ENCODE measurements at places on chromosomes 5 and 9. TPM values are rescaled to one million over a fixed set of nuclear protein-coding genes. Genes with fewer than 3 reads are reported as not detected.
A peak's percentile ranks its signal among the peaks of the same experiment; 100 is the strongest.

RMRP gene
- 17,072 TPM for total RNA-seq

AK8 gene
- not detected for total RNA-seq

GRCh38 chr9:16333691-16334090 is 536.8 kb downstream of the BNC2 start:
- H3K27ac ChIP-seq, result no peak overlapping the region
- no peak overlapping the region for H3K4me3 ChIP-seq
- H3K36me3 ChIP-seq, result no peaks in the 10 kb centered on the region
- no peak for DNase-seq
- peaks cover 55% of the 10 kb centered on the region for H3K4me1 ChIP-seq
- H3K27me3 ChIP-seq, result no peaks in the 10 kb centered on the region

ANKRD55 gene
- not detected for total RNA-seq

ZFP37 gene
- total RNA-seq, result 10.1 TPM

- H3K4me3 ChIP-seq, result no peak overlapping the region
- no peaks in the 10 kb centered on the region for H3K27me3 ChIP-seq
- no peak overlapping the region for H3K27ac ChIP-seq
Observed at GRCh38 chr9:134838651-134839454, 41.8 kb upstream of the FCN2 start.

- no peaks in the 10 kb centered on the region for H3K36me3 ChIP-seq
- H3K27me3 ChIP-seq, result no peaks in the 10 kb centered on the region
- H3K27ac ChIP-seq, result no peak overlapping the region
- no peak for DNase-seq
- no peak overlapping the region for H3K4me3 ChIP-seq
- 0 out of 2 replicates have a peak, but pooled peaks cover 5% of the 10 kb centered on the region for H3K4me1 ChIP-seq
Observed at GRCh38 chr5:14812166-14812565, 59.4 kb downstream of the ANKH start.

GRCh38 chr9:132731230-132731629 is 61.0 kb downstream of the GTF3C4 start:
- no peaks in the 10 kb centered on the region for H3K27me3 ChIP-seq
- no peak for DNase-seq
- H3K4me3 ChIP-seq, result no peak overlapping the region
- H3K36me3 ChIP-seq, result no peaks in the 10 kb centered on the region

DNA sequence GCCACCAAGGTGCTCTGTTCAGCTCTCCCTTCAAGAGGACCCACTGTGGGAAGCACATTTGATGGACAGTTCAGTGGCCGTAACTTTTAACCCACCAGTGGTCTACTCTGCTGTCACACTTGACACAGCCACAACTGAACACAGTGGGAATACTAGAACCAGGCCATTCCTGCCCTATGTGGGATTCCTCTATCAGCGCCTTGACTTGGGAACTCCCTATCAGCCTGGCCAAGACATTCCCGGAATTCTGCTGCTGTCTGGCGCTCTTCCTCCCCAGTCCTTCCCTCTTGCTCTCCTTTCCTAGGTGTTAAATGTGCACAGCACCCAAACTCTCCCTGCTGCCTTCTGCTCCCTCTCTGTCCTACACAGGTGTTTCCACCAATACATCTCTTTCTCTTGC is 23.1 kb upstream of the SH3PXD2B start:
- no peak for DNase-seq
- no peak overlapping the region for H3K4me3 ChIP-seq
- no peaks in the 10 kb centered on the region for H3K27me3 ChIP-seq
- H3K36me3 ChIP-seq, result no peaks in the 10 kb centered on the region
- H3K4me1 ChIP-seq, result no peaks in the 10 kb centered on the region
- no peak overlapping the region for H3K27ac ChIP-seq

GRCh38 chr9:86287013-86287412 is 4.7 kb upstream of the ISCA1 start:
- H3K4me1 ChIP-seq, result peaks cover 8% of the 10 kb centered on the region
- H3K4me3 ChIP-seq, result no peak overlapping the region
- DNase-seq, result peak; percentile 37
- no peaks in the 10 kb centered on the region for H3K27me3 ChIP-seq
- H3K36me3 ChIP-seq, result peaks cover 5% of the 10 kb centered on the region

- H3K36me3 ChIP-seq, result no peaks in the 10 kb centered on the region
- no peak overlapping the region for H3K4me3 ChIP-seq
- no peaks in the 10 kb centered on the region for H3K27me3 ChIP-seq
- H3K4me1 ChIP-seq, result no peaks in the 10 kb centered on the region
- no peak overlapping the region for H3K27ac ChIP-seq
- DNase-seq, result no peak
Observed at GRCh38 chr9:114737118-114737517, 55.1 kb upstream of the TEX48 start.

C9orf50 gene
- not detected for total RNA-seq

GRCh38 chr5:159978358-159978757 is 30.6 kb upstream of the TTC1 start:
- no peak overlapping the region for H3K4me3 ChIP-seq
- no peak overlapping the region for H3K27ac ChIP-seq
- no peaks in the 10 kb centered on the region for H3K27me3 ChIP-seq

- no peaks in the 10 kb centered on the region for H3K36me3 ChIP-seq
- DNase-seq, result no peak
- H3K4me1 ChIP-seq, result no peaks in the 10 kb centered on the region
Observed at GRCh38 chr9:71634752-71635151, 133.6 kb downstream of the CEMIP2 start.

B4GALT7 gene
- total RNA-seq, result 22.3 TPM

GRCh38 chr5:125673359-125673950 is 749.8 kb upstream of the GRAMD2B start:
- no peaks in the 10 kb centered on the region for H3K27me3 ChIP-seq
- H3K27ac ChIP-seq, result no peak overlapping the region
- peaks cover 9% of the 10 kb centered on the region for H3K4me1 ChIP-seq

DNA sequence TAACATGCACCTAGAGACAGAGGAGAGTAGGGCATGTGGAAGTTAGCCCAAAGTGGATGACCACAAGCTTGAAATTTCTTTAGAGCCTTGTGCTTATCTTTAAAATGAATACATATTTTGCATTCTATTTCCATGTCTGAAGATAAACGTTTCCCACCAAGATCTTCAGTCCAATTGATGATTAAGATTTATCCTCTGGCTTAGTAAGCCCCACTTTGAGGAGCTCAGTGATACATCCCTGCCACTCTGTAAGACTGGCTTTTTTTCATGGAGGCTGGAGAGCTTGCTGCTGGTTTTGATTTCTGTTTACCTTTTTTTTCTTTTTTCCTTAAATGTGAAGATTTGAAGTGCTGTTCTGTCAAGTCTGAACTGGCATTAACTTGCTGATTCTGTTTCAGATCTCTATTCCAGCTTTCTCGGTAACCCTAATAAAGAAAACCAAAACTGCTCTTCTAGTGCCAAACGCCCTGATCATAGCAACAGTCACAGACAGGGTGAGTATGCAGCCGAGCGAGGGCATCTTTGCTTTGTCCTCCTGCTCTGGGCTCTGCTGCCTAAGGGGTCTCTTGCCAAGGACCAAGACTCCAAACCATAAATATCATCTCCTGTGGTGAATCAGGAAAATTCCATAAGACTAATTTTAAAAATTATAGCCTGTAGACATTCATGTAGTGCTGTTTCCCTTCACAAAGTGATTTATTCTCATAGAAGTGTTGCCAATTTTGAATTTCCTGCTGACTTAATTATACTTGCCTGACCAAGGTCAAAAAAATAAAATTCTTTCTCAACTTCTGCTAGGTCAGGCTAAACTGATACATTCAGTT is 54.3 kb downstream of the GRAMD2B start:
- H3K27ac ChIP-seq, result no peak overlapping the region
- H3K36me3 ChIP-seq, result peaks cover 9% of the 10 kb centered on the region
- H3K4me1 ChIP-seq, result peaks cover 4% of the 10 kb centered on the region
- no peak overlapping the region for H3K4me3 ChIP-seq
- no peaks in the 10 kb centered on the region for H3K27me3 ChIP-seq
- no peak for DNase-seq

TMCO6 gene
- total RNA-seq, result 11.1 TPM

- no peak overlapping the region for H3K4me3 ChIP-seq
- H3K27ac ChIP-seq, result no peak overlapping the region
Observed at GRCh38 chr5:2863675-2864433, 112.4 kb upstream of the IRX2 start.

AGXT2 gene
- total RNA-seq, result not detected

DNA sequence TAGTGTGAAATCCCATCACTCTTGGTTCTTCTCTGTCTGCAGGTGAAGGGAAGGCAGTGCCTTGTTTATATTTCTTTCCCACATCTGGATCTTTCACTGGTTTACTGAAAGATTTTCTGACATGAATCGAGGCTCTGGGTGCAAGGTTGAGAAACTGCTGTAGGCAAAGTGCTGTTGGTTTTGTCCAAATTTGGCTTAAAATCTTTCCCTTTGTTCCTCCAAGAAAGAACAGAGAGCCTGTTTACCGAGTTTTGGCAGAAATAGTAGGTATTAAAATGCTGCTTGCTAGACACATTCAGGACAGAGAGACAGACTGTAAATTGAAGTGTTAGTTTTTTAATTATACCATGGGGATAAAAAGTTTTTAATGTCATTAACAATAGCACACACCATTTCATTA is 21.5 kb downstream of the SKP2 start:
- DNase-seq, result no peak
- 0 out of 2 replicates have a peak, but pooled peaks cover 3% of the 10 kb centered on the region for H3K4me1 ChIP-seq
- H3K4me3 ChIP-seq, result no peak overlapping the region
- no peak overlapping the region for H3K27ac ChIP-seq
- H3K36me3 ChIP-seq, result peaks cover 100% of the 10 kb centered on the region

- no peaks in the 10 kb centered on the region for H3K36me3 ChIP-seq
- H3K4me3 ChIP-seq, result no peak overlapping the region
- no peak overlapping the region for H3K27ac ChIP-seq
- no peaks in the 10 kb centered on the region for H3K27me3 ChIP-seq
- peaks cover 29% of the 10 kb centered on the region for H3K4me1 ChIP-seq
Observed at GRCh38 chr9:79562749-79563386, 8.9 kb upstream of the TLE4 start.

DNA sequence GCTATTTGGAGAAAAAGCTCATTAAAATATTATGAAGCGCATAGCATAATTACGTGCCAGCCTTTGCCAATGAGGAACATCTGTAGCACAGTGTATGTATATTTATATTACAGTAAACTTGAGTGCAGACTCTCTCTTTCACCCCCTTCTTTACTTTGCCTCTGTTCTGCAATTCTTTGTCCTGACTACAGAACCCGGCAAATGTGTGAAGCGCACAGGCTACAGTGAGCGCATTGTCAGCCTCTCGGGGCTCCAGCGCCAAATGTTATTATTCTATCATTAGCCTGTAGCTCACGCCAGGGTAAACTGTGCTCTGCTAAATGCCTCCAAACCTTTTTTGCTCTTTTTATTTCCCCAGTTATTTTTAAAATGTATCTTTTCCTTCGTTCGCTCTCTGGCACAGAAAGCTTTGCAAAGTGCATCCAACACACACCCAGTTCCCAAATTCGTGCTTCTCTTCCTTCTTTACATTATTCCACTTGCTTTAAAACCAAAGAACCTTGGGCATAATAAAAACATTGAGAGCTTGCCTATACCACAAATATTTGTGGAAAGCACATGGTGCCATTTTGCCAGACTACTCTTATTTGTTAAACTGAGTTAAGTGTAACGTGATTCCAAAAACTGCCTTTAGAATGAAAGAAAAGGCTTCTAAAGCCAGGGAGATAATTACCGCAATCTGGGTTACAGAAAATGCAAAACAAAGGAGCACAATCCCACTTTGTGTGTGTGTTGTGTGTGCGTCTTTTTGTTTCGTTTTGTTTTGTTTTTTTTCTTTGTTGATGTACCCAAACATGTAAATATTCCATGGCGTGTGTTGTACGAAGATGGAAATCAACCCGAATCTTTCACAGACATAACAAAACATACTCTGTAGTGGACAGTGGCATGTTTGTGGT is 164.1 kb upstream of the MPDZ start:
- no peaks in the 10 kb centered on the region for H3K36me3 ChIP-seq
- peak overlapping the region; percentile 50 for H3K4me3 ChIP-seq
- peak; percentile 31 for DNase-seq
- H3K4me1 ChIP-seq, result no peaks in the 10 kb centered on the region

LCN15 gene
- total RNA-seq, result not detected

GRCh38 chr9:117682955-117683710 is 21.1 kb upstream of the TLR4 start:
- no peak overlapping the region for H3K4me3 ChIP-seq
- no peaks in the 10 kb centered on the region for H3K36me3 ChIP-seq
- DNase-seq, result no peak
- peaks cover 5% of the 10 kb centered on the region for H3K4me1 ChIP-seq

GRCh38 chr9:87063871-87064270 is 116.6 kb upstream of the GAS1 start:
- no peak overlapping the region for H3K4me3 ChIP-seq
- no peaks in the 10 kb centered on the region for H3K36me3 ChIP-seq
- H3K4me1 ChIP-seq, result no peaks in the 10 kb centered on the region
- H3K27ac ChIP-seq, result no peak overlapping the region
- H3K27me3 ChIP-seq, result no peaks in the 10 kb centered on the region

DPH7 gene
- total RNA-seq, result 27.5 TPM

FAM221B gene
- not detected for total RNA-seq

DNA sequence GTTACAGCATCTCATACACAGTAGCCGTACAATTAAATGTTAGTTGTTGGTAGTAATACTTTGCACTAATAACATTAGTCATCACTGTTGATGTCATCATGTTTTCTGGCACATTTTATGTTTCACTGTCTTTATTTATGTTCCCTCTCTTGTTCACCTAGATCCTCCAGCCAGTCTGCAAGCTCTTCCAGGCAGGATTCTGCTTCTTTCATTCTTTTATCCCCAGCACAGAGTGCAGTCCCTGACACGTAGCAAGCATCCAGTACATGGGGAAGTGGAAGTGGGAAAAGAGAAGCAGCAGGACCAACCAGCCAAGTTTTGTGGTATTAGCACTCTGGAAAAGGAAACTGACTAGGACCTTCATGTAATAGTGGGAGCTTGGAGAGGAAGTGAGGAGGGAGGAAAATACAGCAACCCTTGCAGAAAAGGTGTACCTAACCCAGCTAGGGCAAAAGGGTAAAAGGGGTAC is 89.7 kb upstream of the SLC44A1 start:
- H3K36me3 ChIP-seq, result no peaks in the 10 kb centered on the region
- H3K4me1 ChIP-seq, result no peaks in the 10 kb centered on the region
- no peak for DNase-seq
- no peak overlapping the region for H3K27ac ChIP-seq
- no peak overlapping the region for H3K4me3 ChIP-seq

DNA sequence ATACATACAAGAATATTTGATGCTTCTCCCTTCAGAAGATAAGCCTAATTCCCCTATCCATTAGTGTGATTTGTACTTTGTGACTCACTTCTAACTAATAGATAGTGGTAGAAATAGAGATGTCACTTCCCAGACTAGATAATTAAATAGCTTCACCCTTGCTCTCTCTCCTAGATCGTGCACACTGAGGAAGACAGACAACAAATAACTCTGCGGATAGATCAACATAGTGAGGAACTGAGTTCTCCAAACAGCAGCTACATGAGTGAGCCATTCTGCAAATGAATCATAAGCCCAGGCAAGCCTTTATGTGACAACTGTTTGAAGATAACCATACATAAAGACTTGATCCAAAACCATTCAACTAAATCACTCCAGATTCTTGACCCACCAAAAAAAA is 1083.4 kb upstream of the C9orf72 start:
- no peak overlapping the region for H3K4me3 ChIP-seq
- no peak overlapping the region for H3K27ac ChIP-seq

RASGRF2 gene
- 6.9 TPM for total RNA-seq

Measured in SJCRH30 (cell line).